ENCODE measurements at places on chromosomes 5 and 9.

GRCh38 chr5:1974081-1974480 lies 91.4 kb upstream of the IRX4 start:
- no peak overlapping the region for H3K27ac ChIP-seq
- no peaks in the 10 kb centered on the region for H3K36me3 ChIP-seq
- H3K27me3 ChIP-seq, result peaks cover 41% of the 10 kb centered on the region
- DNase-seq, result no peak

DNA sequence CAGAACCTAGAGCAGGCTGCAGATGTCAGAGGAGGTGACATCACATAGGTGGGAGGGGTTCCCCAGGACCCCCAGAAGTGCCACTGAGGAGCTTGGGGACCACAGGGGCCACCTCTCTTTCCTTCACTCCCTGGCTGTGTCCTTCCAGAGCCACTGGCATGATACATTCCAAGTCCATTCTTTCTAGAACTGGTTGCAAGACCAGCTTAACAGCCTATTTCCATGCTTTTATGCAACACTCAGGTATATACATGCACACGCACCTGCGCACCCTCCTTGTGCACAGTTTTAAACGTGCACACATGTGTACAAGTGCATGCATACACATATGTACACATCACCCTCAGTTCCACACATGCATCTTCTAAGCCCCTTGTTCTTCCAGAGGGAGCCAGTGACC lies 39.7 kb downstream of the SLC6A7 start:
- H3K27me3 ChIP-seq, result peaks cover 8% of the 10 kb centered on the region
- H3K4me3 ChIP-seq, result no peak overlapping the region
- no peak overlapping the region for H3K27ac ChIP-seq

- peaks cover 31% of the 10 kb centered on the region for H3K4me1 ChIP-seq
- H3K4me3 ChIP-seq, result peak within 1 kb of the TSS; percentile 98
- H3K27me3 ChIP-seq, result peaks cover 7% of the 10 kb centered on the region
- peak within 1 kb of the TSS; percentile 94 for H3K27ac ChIP-seq
Observed at GRCh38 chr5:90474235-90475107, at the start of the genes MBLAC2 and POLR3G. MBLAC2 (minus strand) TSS chr5:90474771; CDS start chr5:90474292, 479 bp downstream. POLR3G (plus strand) TSS chr5:90474864; CDS start chr5:90485568, 10,704 bp downstream.

DNA sequence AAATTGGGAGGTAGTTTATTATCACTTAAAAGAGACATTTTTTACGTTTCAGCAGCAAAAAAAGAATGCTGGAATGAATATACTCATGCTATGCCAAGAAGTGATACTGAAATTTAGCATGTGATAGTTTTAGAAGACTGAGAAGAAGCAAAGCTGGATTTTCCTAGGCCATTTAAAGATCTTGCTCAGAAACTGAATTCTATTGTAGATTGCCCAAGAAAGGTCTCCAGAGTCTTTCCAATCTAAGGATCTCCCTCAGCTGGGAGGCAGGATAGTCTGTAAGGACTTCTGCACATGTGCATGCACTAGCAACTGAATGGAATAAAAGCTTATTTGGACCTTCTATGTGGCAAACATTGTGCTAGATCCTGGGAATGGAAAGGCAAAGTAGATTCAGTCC lies 334.5 kb downstream of the DTWD2 start:
- DNase-seq, result no peak
- H3K4me1 ChIP-seq, result no peaks in the 10 kb centered on the region
- H3K36me3 ChIP-seq, result no peaks in the 10 kb centered on the region
- H3K4me3 ChIP-seq, result no peak overlapping the region

GRCh38 chr9:99085949-99086948 lies 18.7 kb upstream of the TGFBR1 start:
- H3K36me3 ChIP-seq, result peaks cover 2% of the 10 kb centered on the region
- H3K27ac ChIP-seq, result peak overlapping the region; percentile 22
- H3K4me3 ChIP-seq, result no peak overlapping the region
- DNase-seq, result no peak
- peaks cover 30% of the 10 kb centered on the region for H3K4me1 ChIP-seq
- H3K27me3 ChIP-seq, result no peaks in the 10 kb centered on the region

DNA sequence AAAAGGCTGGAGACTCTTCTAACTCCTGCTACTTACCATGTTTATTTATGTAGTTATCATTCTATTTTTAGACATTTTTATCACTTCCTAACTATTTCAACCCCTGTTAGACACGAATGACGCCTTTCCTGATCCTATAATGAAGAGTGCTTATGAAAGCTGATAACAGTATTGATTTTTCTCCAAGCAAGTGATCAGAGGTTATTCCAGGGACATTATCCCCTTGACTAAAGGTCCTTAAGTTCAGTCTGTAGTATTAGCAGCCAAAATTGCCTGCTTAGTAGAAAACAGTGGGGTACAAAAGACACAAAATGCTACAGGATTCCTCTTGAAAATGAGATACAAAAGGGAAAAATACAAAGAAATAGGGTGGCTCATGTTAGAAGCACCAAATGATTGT lies 235.6 kb downstream of the DNAH5 start:
- no peak for DNase-seq
- no peak overlapping the region for H3K27ac ChIP-seq
- no peaks in the 10 kb centered on the region for H3K36me3 ChIP-seq

- no peaks in the 10 kb centered on the region for H3K36me3 ChIP-seq
- no peaks in the 10 kb centered on the region for H3K27me3 ChIP-seq
- H3K4me3 ChIP-seq, result no peak overlapping the region
- DNase-seq, result no peak
Observed at GRCh38 chr9:108286638-108287206, 569.1 kb downstream of the ACTL7B start.

GRCh38 chr5:416636-416960 lies 26.4 kb upstream of the EXOC3 start:
- no peaks in the 10 kb centered on the region for H3K4me1 ChIP-seq
- no peak for DNase-seq
- H3K4me3 ChIP-seq, result no peak overlapping the region
- H3K27ac ChIP-seq, result no peak overlapping the region

- H3K27ac ChIP-seq, result no peak overlapping the region
- H3K4me3 ChIP-seq, result no peak overlapping the region
- H3K27me3 ChIP-seq, result peaks cover 14% of the 10 kb centered on the region
- H3K36me3 ChIP-seq, result no peaks in the 10 kb centered on the region
- H3K4me1 ChIP-seq, result peaks cover under 1% of the 10 kb centered on the region
Observed at GRCh38 chr5:36447776-36448175, 146.1 kb upstream of the RANBP3L start.

- H3K27me3 ChIP-seq, result peaks cover 21% of the 10 kb centered on the region
- H3K36me3 ChIP-seq, result no peaks in the 10 kb centered on the region
- no peak overlapping the region for H3K27ac ChIP-seq
- DNase-seq, result no peak
Observed at GRCh38 chr9:87648606-87649005, 77.3 kb upstream of the CTSL start.

GRCh38 chr5:159310511-159310910 lies 19.8 kb downstream of the IL12B start:
- peaks cover 52% of the 10 kb centered on the region for H3K27me3 ChIP-seq
- peak overlapping the region; percentile 78 for H3K4me3 ChIP-seq
- no peaks in the 10 kb centered on the region for H3K36me3 ChIP-seq
- peaks cover 6% of the 10 kb centered on the region for H3K4me1 ChIP-seq

- no peak overlapping the region for H3K27ac ChIP-seq
- peaks cover 5% of the 10 kb centered on the region for H3K36me3 ChIP-seq
- no peak overlapping the region for H3K4me3 ChIP-seq
- no peak for DNase-seq
- no peaks in the 10 kb centered on the region for H3K27me3 ChIP-seq
Observed at GRCh38 chr9:113542006-113542405, 78.5 kb downstream of the RGS3 start.

DNA sequence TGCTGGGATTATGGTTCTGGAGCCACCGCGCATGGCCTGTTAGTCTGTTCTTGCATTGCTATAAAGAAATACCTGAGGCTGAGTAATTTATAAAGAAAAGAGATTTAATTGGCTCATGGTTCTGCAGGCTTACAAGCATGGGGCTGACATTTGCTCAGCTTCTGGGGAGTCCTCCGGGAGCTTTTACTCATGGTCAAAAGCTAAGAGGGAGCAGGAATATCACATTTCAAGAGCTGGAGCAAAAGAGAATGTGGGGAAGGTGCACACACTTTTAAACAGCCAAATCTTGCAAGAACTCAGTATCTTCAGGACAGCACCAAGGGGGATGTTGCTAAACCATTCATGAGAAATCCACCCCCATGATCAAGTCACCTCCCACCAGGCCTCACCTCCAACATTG lies 12.1 kb downstream of the JAK2 start:
- H3K36me3 ChIP-seq, result peaks cover 3% of the 10 kb centered on the region
- no peak for DNase-seq
- no peak overlapping the region for H3K27ac ChIP-seq
- no peak overlapping the region for H3K4me3 ChIP-seq
